GM23248 (cell line): ENCODE measurements at places on chromosomes 6 and 20. TPM values are rescaled to one million over a fixed set of nuclear protein-coding genes. Genes with fewer than 3 reads are reported as not detected.

- no peak overlapping the region for H3K27ac ChIP-seq
- no peaks in the 10 kb centered on the region for H3K36me3 ChIP-seq
- no peak for DNase-seq
- no peaks in the 10 kb centered on the region for H3K27me3 ChIP-seq
- H3K4me3 ChIP-seq, result no peak overlapping the region
- 0 out of 2 replicates have a peak, but pooled peaks cover 5% of the 10 kb centered on the region for H3K4me1 ChIP-seq
Observed at GRCh38 chr6:143839196-143839595, 3.9 kb upstream of the LTV1 start.

GRCh38 chr6:167214206-167214605 is 56.4 kb upstream of the GPR31 start:
- DNase-seq, result no peak
- H3K27me3 ChIP-seq, result no peaks in the 10 kb centered on the region
- H3K36me3 ChIP-seq, result no peaks in the 10 kb centered on the region
- H3K4me1 ChIP-seq, result no peaks in the 10 kb centered on the region

- H3K27ac ChIP-seq, result no peak overlapping the region
- DNase-seq, result peak; percentile 65
- H3K27me3 ChIP-seq, result peaks cover 19% of the 10 kb centered on the region
- H3K36me3 ChIP-seq, result no peaks in the 10 kb centered on the region
Observed at GRCh38 chr6:29552512-29553051, 7.0 kb downstream of the UBD start.

GRCh38 chr6:158561321-158561884 is 1.5 kb downstream of the TMEM181 start:
- peak overlapping the region; percentile 79; the same call in 1 of the 2 replicates for H3K27ac ChIP-seq
- H3K36me3 ChIP-seq, result no peaks in the 10 kb centered on the region
- no peaks in the 10 kb centered on the region for H3K27me3 ChIP-seq
- H3K4me3 ChIP-seq, result peak overlapping the region; percentile 98

GRCh38 chr6:149909701-149910470 is 12.0 kb upstream of the RAET1E start:
- H3K36me3 ChIP-seq, result no peaks in the 10 kb centered on the region
- H3K27ac ChIP-seq, result no peak overlapping the region
- H3K4me1 ChIP-seq, result no peaks in the 10 kb centered on the region
- no peaks in the 10 kb centered on the region for H3K27me3 ChIP-seq
- no peak for DNase-seq

DNA sequence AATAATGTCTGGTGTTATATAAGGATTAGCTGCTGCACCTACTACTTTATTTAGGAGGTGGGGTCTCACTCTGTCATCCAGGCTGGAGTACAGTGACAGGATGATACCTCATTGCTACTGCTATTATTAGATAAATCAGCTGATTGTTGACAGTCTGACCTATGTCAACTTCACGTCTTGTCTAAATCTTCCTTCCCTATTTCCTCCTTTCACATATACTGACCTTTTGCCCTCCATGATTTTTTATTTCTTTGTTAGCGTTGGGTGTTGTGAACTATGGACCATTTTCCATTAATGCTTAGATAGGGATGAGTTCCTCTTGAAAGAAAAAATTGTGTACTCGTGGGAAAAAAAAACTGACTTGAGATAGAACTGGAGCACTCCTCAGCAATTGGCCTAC is 109.9 kb upstream of the BEND6 start:
- no peak overlapping the region for H3K4me3 ChIP-seq
- H3K27ac ChIP-seq, result no peak overlapping the region
- no peaks in the 10 kb centered on the region for H3K27me3 ChIP-seq
- no peaks in the 10 kb centered on the region for H3K36me3 ChIP-seq
- H3K4me1 ChIP-seq, result peaks cover 38% of the 10 kb centered on the region
- DNase-seq, result no peak

DNA sequence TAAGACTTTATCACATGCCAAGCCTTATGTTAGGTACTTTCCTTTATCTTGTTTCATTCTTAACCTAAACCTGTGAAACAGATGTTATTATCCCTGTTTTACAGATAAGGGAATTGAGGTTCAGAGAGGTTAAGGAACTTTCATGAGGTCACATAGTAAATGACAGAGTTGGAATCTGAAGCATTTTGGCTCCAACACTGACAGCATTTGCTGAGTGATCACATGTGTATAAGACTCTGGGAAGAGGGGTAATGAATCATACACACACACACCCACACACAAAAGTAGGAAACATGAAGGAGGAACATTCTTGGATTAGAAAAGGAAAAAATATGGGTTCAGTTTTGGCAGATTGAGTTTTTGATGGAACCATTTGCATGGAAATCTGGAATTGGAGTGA is 212.5 kb downstream of the GJA1 start:
- H3K4me1 ChIP-seq, result peaks cover 23% of the 10 kb centered on the region
- H3K36me3 ChIP-seq, result no peaks in the 10 kb centered on the region
- H3K27me3 ChIP-seq, result no peaks in the 10 kb centered on the region
- no peak overlapping the region for H3K4me3 ChIP-seq
- DNase-seq, result peak; percentile 56

- peak within 1 kb of the TSS; percentile 95 for H3K27ac ChIP-seq
- DNase-seq, result peak; percentile 97
- H3K4me3 ChIP-seq, result peak within 1 kb of the TSS; percentile 92
- H3K4me1 ChIP-seq, result peaks cover 44% of the 10 kb centered on the region
- H3K27me3 ChIP-seq, result no peaks in the 10 kb centered on the region
- H3K36me3 ChIP-seq, result no peaks in the 10 kb centered on the region
Observed at GRCh38 chr6:31403283-31404060, at the start of gene MICA. Gene MICA, plus strand, starts transcription at chr6:31403595. Its CDS starts 38 bp downstream, at chr6:31403633.

DNA sequence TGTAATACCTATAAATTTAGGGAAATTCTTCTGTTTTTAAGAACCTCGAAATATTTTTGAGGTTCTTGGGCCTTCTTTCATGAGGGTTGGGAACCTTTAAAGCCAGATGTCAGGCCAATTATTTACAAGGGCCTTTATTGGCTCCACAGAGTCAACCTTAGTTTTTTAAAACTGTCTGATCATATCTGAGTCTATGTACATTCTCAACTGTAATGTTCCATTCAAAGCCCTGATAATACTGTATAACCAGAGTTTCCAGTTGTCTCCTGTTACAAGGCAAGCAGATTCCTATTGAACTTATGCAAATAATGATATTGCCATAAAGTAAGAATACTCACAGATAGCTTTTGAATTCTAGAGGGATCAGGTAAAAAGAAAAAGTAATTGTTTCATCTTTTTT is 545.5 kb downstream of the EPM2A start:
- no peak overlapping the region for H3K27ac ChIP-seq
- DNase-seq, result no peak
- H3K4me3 ChIP-seq, result no peak overlapping the region
- no peaks in the 10 kb centered on the region for H3K27me3 ChIP-seq

DNA sequence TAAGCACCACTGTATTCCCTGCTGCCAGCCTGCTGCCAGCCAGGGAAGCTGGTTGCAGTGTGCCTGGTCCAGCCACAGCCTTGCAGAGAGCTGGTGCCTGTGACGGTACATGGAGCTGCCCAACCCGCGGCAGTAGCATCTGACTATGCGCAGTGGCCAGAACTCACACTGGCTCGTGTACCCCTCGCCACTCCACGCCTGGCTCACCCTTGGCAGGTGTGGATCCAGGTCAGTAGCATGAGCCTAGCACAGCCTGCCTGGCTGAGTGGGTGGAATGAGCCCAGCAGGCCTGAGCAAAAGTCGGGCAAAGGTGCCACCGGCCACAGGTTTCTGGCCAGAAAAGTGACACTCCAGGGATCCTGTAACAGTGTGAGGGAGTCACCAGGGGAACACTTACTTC is 361.7 kb upstream of the MAP3K7 start:
- no peak for DNase-seq
- no peak overlapping the region for H3K27ac ChIP-seq
- H3K36me3 ChIP-seq, result no peaks in the 10 kb centered on the region
- no peaks in the 10 kb centered on the region for H3K27me3 ChIP-seq
- H3K4me3 ChIP-seq, result no peak overlapping the region
- H3K4me1 ChIP-seq, result no peaks in the 10 kb centered on the region

GRCh38 chr6:101851911-101852310 is 458.4 kb downstream of the GRIK2 start:
- no peaks in the 10 kb centered on the region for H3K4me1 ChIP-seq
- H3K27me3 ChIP-seq, result no peaks in the 10 kb centered on the region
- H3K27ac ChIP-seq, result no peak overlapping the region
- no peaks in the 10 kb centered on the region for H3K36me3 ChIP-seq

DNA sequence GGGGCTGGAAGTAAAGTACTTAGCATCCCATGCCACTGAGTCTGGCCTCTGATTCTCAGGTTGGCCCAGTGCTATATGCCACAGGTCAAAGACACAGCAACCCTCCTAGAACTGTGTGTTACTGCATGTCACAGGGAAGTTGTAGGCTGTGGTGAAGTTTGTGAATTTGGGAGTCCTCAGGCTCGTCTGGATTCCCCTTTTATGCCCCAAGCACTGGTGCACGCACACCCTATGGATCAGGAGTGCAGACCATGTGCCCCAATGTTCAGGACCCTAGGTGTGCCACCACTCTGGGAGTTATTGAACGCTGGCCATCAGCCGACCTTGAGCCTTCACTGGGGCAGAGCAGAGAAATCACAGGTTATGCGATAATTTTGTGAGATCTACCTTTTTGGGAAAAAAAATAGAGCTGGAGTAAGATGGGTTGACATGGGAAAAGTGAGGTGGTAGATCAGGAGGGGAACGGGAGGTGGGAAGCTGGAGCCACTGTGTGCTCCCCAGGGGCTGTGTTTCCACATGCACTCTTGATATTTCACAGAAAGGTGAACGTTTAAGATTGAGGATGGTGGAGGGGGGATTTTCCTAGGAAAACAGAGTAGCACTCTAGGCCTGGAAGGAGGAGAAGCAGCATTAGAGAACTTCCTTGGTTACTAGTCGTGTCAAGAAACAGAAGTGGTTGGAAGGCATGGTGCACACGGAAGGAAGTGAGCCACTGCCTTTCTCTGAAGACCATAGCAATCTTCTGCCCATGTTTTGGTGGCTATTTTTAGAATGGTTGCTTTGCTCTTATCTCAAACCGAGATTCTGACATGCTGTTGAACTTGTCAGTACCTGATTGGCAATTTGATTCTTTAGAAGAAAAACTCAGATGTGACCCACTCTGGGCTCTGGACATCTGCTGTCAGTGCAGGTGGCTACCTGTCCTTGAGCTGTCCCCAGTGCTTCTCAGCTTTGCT is 44.1 kb downstream of the DUSP22 start:
- H3K4me3 ChIP-seq, result no peak overlapping the region
- no peaks in the 10 kb centered on the region for H3K36me3 ChIP-seq
- H3K4me1 ChIP-seq, result no peaks in the 10 kb centered on the region
- no peak overlapping the region for H3K27ac ChIP-seq
- DNase-seq, result no peak

DNA sequence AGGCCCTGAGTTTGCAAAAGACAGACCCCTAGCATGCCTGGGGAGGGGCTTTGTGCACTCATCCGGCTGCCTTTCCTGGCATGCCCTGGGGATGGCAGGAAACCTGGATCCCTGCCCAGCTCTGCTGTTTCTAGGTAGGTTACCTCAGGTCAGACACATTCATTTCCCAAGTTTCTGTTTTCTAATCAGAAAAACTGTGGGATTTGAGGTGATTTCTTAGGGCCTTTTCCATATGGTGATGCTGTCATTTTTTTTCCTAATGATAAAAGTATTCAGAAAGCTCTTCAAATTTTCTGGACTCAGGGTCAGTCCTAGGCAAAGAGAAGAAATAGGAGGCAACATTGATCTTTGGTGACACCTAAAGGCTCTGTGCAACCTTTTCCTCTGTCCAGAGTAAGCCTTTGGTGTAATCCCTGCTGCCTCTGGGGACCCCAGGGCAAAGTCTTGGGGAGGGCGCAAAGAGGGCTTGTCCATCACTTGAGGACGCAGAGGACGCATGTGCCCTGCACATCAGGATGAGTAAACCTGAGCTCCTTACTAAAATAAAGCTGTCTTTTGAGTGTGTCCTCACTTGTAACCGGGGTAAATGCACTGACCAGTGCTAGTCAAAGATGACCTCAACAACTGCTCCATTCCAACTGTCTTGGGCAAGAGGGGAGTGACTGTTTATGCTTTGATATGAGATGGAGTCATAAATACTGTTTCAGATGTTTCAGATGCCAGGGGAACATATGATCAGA is 13.5 kb upstream of the TRAM2 start:
- no peak overlapping the region for H3K4me3 ChIP-seq
- peak overlapping the region; percentile 64 for H3K27ac ChIP-seq
- H3K27me3 ChIP-seq, result no peaks in the 10 kb centered on the region
- peaks cover 32% of the 10 kb centered on the region for H3K4me1 ChIP-seq
- H3K36me3 ChIP-seq, result no peaks in the 10 kb centered on the region

- peak overlapping the region; percentile 50 for H3K4me3 ChIP-seq
- H3K27ac ChIP-seq, result peak overlapping the region; percentile 97
- H3K36me3 ChIP-seq, result no peaks in the 10 kb centered on the region
- H3K27me3 ChIP-seq, result no peaks in the 10 kb centered on the region
Observed at GRCh38 chr6:85403331-85404015, 46.4 kb upstream of the NT5E start.

GRCh38 chr20:25047766-25048165 is 10.2 kb downstream of the ACSS1 start:
- H3K4me1 ChIP-seq, result peaks cover 9% of the 10 kb centered on the region
- H3K36me3 ChIP-seq, result no peaks in the 10 kb centered on the region
- no peak overlapping the region for H3K27ac ChIP-seq
- no peaks in the 10 kb centered on the region for H3K27me3 ChIP-seq
- no peak overlapping the region for H3K4me3 ChIP-seq
- no peak for DNase-seq

DNA sequence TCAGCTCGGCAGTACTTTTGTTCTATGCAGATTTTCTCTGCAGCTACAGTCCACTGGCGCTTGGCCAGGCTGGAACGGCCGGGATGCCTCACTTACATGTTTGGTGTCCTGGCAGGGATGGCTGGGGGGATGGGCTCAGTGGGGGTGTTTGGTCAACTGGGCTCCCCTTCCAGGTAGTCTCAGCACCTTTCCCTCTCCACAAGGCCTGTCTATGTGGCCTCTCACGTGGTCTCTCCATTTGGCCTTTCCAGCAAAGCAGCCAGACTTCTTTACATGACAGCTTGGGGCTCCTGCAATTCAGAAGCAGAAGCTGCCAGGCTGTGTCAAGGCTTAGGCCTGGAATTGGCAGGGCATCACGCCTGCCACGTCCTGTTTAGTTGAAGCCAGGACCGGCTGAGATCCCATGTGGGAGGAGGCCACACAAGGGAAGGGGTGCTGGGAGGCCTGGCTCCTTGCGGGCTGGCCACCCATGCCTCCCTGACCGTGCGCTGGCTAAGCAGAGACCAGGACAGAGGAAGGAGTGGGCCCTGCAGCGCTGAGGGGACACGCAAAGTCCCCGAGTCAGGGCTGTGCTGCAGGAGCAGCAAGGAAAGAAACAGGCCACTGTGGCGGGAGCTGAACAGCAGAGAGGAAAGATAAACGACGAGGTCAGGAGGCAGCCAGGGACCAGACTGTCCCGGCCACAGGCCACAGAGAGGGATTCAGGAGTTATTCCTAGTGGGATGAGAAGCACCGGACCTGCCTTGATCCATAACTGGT is 38.9 kb downstream of the MGME1 start:
- H3K4me3 ChIP-seq, result no peak overlapping the region
- no peaks in the 10 kb centered on the region for H3K4me1 ChIP-seq
- H3K27me3 ChIP-seq, result no peaks in the 10 kb centered on the region
- DNase-seq, result peak; percentile 13
- H3K27ac ChIP-seq, result no peak overlapping the region

The MEP1A gene
- not detected in 2 replicates for total RNA-seq

The EPB41L1 gene
- total RNA-seq, result 16.2 and 19.2 TPM in 2 replicates

The FRK gene
- 0.13 and 0.32 TPM in 2 replicates for total RNA-seq
